ENCODE measurements at places on chromosomes 16 and 17.

DNA sequence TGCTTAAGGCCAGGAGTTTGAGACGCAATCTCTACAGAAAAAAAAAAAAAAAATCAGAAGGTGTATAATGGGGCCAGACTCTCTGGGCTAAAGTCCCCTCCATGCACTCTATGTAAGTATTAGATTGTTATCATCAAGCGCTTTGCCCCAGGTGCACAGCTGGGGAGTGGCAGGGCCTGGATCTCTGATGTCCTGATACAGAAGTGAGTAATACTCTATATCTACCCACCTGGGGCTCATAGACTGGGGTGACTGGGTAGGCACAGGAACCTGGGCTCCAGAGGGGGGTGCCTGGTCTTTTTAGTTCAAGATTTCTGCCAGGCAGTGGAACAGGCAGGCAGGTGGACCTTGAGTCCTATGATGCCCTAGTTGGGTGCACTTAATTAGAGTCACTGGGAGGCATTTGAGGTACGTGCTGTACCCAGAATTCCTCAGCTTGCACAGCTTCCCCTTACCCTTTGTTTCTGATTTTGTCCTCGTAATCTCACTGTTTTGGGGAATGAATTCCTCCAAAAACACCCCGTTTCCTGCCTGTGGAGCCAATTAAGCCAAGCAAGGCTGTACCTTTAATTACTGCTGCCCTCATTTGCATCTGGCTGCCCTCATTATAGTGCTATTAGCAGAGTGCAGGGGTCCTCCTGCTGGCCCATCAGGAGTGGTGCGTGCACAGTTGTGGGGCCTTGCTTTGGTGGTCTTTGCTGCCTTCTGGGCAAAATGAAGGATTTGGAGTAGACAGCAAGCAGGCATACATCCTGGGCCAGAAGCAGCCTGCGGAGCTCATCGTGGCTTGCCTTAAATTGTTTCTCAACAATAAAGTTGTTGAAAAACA, 239.0 kb downstream of the SNX29 start:
- no peak for DNase-seq

DNA sequence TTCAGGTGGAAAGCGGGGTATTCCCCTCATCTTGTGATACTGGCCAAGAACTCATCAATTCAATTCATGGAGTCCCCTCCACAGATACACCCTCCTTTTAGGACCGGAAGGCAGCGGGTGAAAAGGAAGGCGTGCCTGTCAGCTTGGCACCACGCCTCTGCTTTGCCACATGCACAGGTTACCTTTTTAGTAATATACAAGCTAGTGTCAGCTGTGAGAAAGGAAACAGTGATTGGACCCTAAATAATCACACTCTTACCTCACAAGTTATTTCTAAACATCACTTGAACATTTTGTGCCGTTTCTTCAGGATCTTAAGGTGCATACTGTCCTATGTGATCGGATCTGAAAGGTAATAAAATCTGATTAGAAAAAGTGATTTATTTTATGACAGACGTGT, 15.7 kb downstream of the ZDHHC7 start:
- no peak for DNase-seq

GRCh38 chr16:22645868-22646267, 135.2 kb downstream of the NPIPB5 start:
- DNase-seq = no peak

- DNase-seq = no peak
Observed at GRCh38 chr16:70736465-70737376, 50.9 kb upstream of the MTSS2 start.

DNA sequence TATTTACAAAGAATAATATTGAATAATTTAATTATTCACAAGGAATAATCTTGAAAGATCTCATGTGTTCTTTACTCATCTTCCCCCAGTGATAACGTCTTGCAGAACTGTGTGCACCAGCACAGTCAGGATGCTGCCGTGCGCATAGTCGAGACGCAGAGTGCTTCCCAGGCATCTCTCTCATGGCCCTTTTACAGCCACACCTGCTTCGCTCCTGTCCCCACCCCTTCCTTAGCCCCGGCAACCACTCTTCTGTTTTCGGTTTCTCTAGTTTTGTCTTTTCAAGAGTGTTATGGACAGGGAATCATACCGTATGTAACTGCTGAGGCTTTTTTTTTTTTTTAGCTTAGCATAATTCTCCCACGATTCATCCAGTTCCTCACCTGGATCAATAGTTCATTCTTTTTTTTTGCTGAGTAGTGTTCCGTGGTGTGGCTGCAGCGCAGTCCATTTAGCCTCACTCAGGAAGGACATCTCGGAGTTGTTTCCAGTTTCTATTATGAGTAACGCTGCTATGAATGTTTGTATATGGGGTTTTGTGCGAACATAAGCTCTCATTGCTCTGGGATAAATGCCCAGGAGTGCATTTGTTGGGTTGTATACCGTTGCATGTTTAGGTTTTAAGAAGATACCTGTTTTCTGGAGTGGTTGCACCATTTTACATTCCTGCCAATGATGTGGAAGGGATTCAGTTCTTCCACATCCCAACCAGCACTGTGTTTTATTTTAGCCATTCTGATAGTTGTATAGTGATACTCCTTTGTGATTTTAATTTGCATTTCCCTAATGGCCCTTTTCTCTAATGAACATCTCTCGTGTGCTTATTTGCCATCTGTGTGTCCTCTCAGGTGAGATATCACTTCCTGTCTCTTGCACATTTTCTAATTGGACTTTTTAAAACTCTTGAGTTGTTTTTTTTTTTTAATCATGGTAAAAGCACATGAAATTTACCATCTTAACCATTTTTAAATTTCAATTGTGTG, 47.6 kb downstream of the SEC14L1 start:
- no peak for DNase-seq

GRCh38 chr17:16107165-16107770, 107.6 kb downstream of the TTC19 start:
- DNase-seq = no peak

GRCh38 chr16:88539652-88540345, 30.4 kb upstream of the ZC3H18 start:
- no peak for DNase-seq

GRCh38 chr17:72617557-72617956, 474.9 kb downstream of the SLC39A11 start:
- no peak for DNase-seq

GRCh38 chr17:36682773-36683172, 81.4 kb downstream of the MRM1 start:
- no peak for DNase-seq

- peak; percentile 75 for DNase-seq
Observed at GRCh38 chr17:43905985-43906852, 1.1 kb downstream of the MPP2 start.

- peak; percentile 79 for DNase-seq
Observed at GRCh38 chr16:88784074-88784855, 755 bp downstream of the PIEZO1 start.

GRCh38 chr16:87086575-87086974, 230.6 kb downstream of the C16orf95 start:
- DNase-seq = no peak

- DNase-seq = no peak
Observed at GRCh38 chr17:70675070-70675590, 505.8 kb downstream of the KCNJ2 start.

DNA sequence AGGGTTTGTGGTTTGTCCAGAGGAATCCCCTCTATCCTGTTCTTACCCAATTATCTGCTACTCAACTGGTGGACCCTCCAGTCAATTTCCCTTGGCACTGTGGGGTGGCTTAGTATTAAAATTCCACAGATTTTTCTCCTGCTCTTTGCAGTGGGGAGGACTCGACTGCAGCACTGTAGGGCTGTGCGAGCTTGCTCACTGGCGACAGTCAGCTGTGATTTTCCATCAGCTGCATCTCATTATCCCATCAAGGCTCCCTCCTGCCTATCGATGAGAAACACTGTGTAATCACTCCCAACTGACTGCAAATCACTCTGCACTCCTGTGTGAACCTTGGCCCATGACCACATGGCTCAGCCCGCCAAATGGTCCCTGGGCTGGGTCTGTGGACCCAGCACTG, 90.5 kb upstream of the MAF start:
- DNase-seq = no peak

DNA sequence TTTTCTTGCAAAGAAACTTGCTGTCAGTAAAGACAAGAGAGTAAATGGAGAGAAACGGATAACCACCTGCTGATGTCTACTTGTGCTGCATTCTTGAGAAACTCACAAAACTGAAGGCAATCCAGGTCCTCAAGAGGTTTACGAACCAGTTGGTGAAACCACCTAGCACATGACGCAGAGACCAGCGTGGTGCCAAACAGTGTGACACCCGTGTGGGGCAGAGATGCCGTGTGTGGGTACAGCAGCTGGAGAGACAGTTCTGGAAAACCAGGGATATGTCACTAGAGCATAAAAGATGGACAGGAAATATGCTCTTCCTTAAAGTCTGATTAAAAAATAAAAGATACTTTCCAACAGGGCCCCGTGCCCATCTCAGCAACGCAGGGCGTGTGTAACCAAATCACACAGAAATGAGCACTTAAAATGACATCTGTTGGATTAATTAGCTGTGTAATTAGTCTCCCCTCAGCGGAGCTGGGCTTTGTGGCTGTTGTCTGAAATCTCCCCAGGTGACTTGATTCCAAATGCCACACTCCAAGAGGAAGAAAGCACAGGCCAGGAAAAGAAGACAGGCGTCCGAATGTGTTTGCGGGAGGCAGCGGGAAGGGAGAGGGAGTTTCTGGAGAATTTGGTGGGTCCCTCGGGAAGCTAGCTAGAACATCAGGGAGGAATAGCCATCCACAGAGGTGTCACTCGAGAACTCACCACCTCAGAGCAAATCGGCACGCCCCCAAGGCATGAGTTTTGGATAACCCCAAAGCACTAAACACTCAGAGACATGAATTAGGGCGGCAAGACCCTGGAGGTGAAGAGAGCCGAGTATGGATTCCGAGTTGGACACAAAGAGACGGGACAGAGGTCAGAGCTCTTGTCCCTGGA, 109.8 kb downstream of the ZFHX3 start:
- DNase-seq = no peak

GRCh38 chr16:30399435-30400186, 4.4 kb downstream of the ZNF48 start:
- no peak for DNase-seq

GRCh38 chr17:81348097-81349055, 46.9 kb upstream of the BAHCC1 start:
- DNase-seq = no peak

DNA sequence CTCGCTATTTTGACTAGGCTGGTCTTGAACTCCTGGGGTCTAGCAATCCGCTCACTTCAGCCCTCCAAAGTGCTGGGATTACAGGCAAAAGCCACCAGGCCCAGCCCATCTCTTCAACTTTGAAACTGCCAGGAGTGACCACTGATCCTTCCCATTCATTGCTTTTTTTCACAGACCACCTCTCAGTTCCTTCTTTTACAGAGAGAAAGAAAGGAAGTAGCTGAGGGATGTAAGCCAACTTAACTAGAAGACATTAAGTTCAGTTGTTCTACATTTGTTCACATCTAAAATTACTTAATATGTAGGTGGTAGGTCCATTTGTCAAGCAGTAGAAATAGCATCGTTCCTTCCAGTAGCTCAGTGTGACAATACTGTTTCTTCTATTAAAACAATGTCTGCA, 219.8 kb downstream of the STX8 start:
- DNase-seq = no peak

DNA sequence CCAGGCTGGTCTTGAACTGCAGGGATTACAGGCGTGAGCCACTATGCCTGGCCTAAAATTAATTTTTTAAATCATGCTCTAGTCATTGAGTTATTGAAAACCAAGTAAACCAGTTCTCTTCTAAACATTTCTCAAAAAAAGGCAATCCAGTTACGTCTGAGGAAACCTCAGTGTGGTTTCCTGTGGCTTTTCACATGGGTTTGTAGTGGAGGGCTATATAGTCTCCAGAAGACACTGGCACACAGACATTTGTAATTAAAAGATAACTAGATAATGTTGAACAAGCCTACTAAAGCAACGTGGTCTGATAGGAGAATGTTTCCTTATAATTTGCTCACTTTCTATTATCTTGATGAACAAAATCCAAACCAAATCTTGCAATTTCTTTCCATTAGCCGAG, 5.2 kb upstream of the TOB1 start:
- no peak for DNase-seq

GRCh38 chr16:24490866-24491265, 48.5 kb upstream of the RBBP6 start:
- DNase-seq = no peak

GRCh38 chr16:86626966-86627365, 48.6 kb downstream of the FOXL1 start:
- DNase-seq = no peak

GRCh38 chr17:37519251-37519985, 29.7 kb downstream of the DUSP14 start:
- no peak for DNase-seq

DNA sequence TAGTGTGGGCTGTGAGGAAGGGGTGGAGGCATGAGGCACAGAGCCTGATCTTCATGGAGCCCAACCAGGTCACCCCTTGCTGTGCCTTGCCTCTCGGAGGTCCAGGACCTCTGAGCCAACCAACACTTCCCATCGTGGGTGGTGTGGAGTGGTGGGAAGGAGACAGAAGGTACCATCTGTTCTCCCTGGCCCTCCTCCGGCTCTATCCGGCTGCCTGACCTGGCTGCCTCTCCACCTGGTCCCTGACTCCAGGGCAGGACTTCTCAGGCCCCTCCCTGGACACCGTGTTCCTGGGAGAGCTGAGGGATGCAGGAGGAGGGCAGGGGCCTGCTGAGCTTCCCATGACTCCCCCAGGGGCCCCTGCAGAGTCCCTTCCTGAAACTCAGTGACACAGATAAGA, 3.9 kb downstream of the PDK2 start:
- DNase-seq = no peak

- no peak for DNase-seq
Observed at GRCh38 chr16:77059446-77059845, 131.5 kb upstream of the MON1B start.

DNA sequence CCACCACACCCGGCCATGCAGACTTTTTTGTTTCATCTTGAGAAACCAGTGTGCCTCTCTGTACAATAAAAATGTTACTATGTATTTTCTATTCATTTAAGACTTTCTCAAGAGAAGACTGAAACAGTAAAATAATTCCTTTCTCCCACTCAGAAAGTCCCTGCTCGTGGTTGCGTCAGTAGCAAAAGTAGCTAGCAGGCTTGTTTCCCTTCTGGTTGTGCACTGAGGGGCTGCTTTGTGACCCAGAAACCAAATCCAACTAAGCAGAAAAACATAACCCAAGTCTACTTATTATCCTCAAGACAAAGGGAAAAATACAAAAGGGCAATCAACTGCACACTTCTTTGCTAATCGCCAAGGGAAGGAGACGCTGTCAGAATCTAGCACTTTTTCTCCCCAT, 3.4 kb upstream of the PNPO start:
- DNase-seq = no peak

- no peak for DNase-seq
Observed at GRCh38 chr17:78377858-78378224, 608 bp upstream of the PGS1 start.

GRCh38 chr17:38796451-38797157, 2.8 kb downstream of the PIP4K2B start:
- DNase-seq = no peak
